ENCODE measurements at places on chromosomes 2 and 18. TPM values are rescaled to one million over a fixed set of nuclear protein-coding genes. Genes with fewer than 3 reads are reported as not detected.

DNA sequence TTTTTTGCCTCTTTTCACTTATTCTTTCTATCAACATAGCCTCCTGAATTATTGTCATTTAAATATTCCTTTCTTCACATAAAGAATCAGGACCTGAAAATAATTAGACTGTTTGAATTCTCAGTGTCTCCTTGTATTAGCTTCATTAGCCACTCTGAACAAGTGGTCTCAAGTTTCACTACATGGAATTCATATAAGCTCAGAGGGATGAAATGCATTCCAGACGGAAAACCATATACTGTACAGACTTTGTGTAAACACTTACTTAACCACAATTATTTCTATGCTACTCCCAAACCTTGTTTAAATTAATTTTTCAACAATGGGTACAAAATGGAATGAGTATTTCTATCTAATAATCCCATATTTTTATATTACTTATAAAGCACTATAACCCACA, 53.4 kb downstream of the CHN1 start:
- H3K27me3 ChIP-seq, result no peaks in the 10 kb centered on the region
- no peak overlapping the region for H3K4me3 ChIP-seq
- H3K4me1 ChIP-seq, result peaks cover 33% of the 10 kb centered on the region

GRCh38 chr2:23925702-23926289, 1.1 kb downstream of the ATAD2B start:
- H3K27me3 ChIP-seq, result no peaks in the 10 kb centered on the region
- H3K4me3 ChIP-seq, result peak overlapping the region; percentile 96
- no peak for DNase-seq
- peaks cover 21% of the 10 kb centered on the region for H3K4me1 ChIP-seq
- H3K36me3 ChIP-seq, result peaks cover 3% of the 10 kb centered on the region

DNA sequence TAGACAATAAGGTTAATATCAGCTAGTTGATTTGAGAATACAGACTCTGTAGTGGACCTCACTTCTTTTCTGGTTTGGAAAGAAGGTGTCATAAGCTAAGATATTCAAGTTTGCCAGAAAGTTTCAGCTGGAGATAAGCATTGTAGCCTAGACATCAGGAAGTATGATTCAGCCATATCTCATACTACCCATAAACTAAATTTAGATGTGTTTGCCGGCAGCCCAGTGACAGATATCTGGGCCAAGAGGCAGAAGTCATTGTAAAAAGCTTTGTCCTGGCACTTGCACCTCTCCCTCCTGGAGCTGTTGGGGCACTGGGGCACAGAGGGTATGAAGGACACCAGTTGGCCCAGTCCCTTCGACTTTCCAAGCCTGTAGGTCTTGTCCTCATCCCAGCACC, 128.0 kb downstream of the EPHA4 start:
- no peak overlapping the region for H3K27ac ChIP-seq
- DNase-seq, result no peak
- no peak overlapping the region for H3K4me3 ChIP-seq
- no peaks in the 10 kb centered on the region for H3K27me3 ChIP-seq
- peaks cover 10% of the 10 kb centered on the region for H3K4me1 ChIP-seq

- H3K4me1 ChIP-seq, result peaks cover 48% of the 10 kb centered on the region
- no peak for DNase-seq
- H3K4me3 ChIP-seq, result no peak overlapping the region
- H3K27me3 ChIP-seq, result no peaks in the 10 kb centered on the region
These were observed 2.3 kb downstream of the MBOAT2 start for GRCh38 chr2:9001229-9001628.

- H3K27me3 ChIP-seq, result no peaks in the 10 kb centered on the region
- no peak overlapping the region for H3K27ac ChIP-seq
- peaks cover 12% of the 10 kb centered on the region for H3K4me1 ChIP-seq
- no peak for DNase-seq
These were observed 32.5 kb downstream of the GREB1 start for GRCh38 chr2:11566383-11566782.

GRCh38 chr2:186570604-186571003, 19.3 kb upstream of the ITGAV start:
- DNase-seq, result no peak
- no peaks in the 10 kb centered on the region for H3K36me3 ChIP-seq
- no peaks in the 10 kb centered on the region for H3K27me3 ChIP-seq
- peak overlapping the region; percentile 77 for H3K27ac ChIP-seq
- peaks cover 15% of the 10 kb centered on the region for H3K4me1 ChIP-seq

GRCh38 chr2:69642709-69643601, 584 bp downstream of the AAK1 start:
- peaks cover 51% of the 10 kb centered on the region for H3K4me1 ChIP-seq
- H3K4me3 ChIP-seq, result peak overlapping the region; percentile 91
- peaks cover 3% of the 10 kb centered on the region for H3K36me3 ChIP-seq
- peak overlapping the region; percentile 91 for H3K27ac ChIP-seq
- peaks cover 12% of the 10 kb centered on the region for H3K27me3 ChIP-seq
- DNase-seq, result peak; percentile 69

DNA sequence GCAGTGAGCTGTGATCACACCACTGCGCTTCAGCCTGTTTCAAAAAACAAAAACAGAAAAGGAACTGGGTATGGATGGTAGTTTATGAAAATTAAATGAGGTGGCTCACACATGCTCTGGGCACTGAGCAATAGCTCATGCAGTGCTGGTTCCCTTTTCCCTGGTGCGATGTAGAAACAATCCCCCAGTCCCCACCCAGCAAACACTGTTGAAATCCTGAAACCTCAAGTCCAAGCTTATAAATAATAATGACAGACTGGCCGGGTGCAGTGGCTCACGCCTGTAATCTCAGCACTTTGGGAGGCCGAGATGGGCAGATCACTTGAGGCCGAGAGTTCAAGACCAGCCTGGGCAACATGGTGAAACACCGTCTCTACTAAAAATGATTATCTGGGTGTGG, 55.4 kb upstream of the SMAD2 start:
- H3K27ac ChIP-seq, result no peak overlapping the region
- peaks cover 29% of the 10 kb centered on the region for H3K4me1 ChIP-seq
- 0 out of 2 replicates have a peak, but pooled peaks cover 4% of the 10 kb centered on the region for H3K27me3 ChIP-seq
- no peak overlapping the region for H3K4me3 ChIP-seq

GRCh38 chr2:239903803-239904202, 121.3 kb downstream of the NDUFA10 start:
- peaks cover 4% of the 10 kb centered on the region for H3K27me3 ChIP-seq
- peaks cover 25% of the 10 kb centered on the region for H3K4me1 ChIP-seq
- peaks cover 8% of the 10 kb centered on the region for H3K36me3 ChIP-seq
- H3K4me3 ChIP-seq, result no peak overlapping the region
- no peak overlapping the region for H3K27ac ChIP-seq

DNA sequence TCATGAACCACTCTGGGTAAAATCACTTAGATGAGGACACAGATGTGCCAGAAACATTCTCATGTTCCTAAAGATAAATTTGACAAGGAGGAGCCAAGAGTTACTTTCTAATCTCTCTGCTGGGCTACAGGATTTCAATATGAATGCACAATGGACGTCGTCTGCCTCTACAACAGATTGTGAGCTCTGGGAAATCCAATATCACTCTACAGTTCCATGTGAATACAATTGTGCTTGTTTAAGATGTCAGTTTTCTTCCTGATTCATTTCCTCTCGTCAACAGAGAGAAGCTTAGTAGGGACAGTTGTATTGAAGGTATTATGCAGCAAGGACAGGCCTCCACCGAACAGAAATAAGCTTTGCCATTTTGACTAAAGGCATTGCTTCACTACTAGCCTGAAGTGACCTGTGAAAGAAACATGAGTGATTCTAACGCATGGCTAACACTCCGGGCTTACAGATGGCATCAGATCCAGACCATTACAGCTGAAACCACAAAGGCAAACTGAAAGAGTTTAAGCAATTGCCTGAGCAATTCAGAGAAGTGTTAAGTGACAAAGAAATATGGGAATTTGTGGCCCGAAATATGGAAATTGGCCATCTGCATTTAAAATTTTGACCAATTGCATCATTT, 1591.5 kb downstream of the LRP1B start:
- no peaks in the 10 kb centered on the region for H3K27me3 ChIP-seq
- no peaks in the 10 kb centered on the region for H3K4me1 ChIP-seq
- H3K4me3 ChIP-seq, result no peak overlapping the region
- no peaks in the 10 kb centered on the region for H3K36me3 ChIP-seq

DNA sequence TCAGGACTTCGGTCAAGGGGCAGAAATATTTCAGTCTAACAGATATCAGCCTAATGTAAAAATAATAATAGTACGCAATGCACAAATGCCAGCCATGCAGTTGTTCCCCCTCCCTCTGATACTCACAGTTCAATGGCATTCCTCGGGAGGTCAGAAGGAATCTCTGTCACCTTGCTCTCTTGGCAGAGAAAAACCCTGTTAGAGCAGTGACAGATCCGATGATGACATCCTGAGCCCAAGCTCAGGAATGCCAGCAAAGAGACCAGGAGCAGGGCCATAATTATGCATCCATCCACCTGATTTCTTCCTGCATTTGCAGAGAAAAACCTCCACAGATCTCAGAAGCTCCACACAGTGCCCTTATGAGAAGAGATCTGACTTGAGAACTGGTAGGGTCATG, at the start of gene FSHR:
TSS of gene FSHR (minus strand) at position 376 of the 400 bp plus-strand sequence. CDS start at position 278, 98 bp downstream.
- DNase-seq, result no peak
- no peaks in the 10 kb centered on the region for H3K27me3 ChIP-seq
- H3K4me3 ChIP-seq, result no peak within 1 kb of the TSS
- peak within 1 kb of the TSS; percentile 36 for H3K27ac ChIP-seq

DNA sequence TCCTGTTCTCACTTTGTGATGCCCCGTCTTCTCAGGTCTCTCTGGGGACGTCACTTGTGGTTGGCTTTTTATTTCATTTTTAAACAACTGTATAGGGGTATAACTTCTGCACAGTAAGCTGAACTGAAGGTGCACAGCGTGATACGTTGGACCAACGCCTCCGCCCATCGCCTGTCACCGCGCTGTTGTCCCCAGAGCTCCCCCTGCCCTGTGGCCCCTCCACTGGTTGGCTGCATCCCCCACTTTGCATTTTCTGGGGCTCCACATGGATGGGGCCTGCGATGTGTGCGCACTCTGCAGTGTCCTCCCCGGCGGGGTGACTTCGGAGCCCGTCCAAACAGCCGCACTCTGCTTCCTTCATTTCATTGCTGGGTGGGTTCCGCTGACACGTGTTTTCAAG, 14.3 kb downstream of the GPR35 start:
- no peak overlapping the region for H3K27ac ChIP-seq
- no peak for DNase-seq
- H3K27me3 ChIP-seq, result peaks cover 3% of the 10 kb centered on the region
- no peak overlapping the region for H3K4me3 ChIP-seq

DNA sequence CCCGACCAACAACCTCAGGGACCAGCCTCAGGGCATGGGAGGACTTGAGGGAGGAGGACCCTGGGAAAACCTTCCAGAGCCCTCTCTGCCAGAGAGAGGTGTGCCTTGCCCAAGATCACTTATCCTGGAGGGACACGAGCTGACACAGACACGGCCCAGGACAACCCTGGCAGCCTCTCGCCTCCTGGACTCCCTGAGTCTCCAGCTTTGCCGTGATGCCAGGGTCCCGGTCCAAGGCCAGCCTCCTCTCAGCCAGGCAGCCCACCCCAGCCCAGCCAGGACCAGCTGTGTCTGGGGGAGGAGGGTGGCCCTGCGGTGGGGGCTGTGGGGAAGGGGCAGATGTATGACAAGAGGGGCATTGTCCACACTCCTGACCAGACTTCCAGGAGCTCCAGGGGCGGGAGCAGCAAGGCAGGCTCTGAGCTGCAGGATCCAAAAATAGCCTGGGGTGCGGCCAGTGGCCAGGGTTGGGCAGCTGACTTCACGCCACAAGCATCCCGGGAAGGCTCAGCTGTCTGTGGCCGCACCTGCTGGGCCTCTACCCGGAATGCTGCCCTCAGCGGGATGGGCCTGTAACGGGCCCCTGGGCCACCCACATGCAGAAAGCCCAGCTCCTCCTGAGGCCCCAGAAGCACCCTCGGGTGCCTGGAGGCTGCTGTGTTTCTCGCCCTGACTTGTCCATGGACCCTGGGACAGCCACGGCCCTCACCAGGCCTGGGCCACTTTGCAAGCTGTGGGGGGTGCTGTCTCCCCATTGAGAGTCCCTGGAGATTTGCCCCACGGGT, 65.5 kb upstream of the GPC1 start:
- no peaks in the 10 kb centered on the region for H3K27me3 ChIP-seq
- no peak overlapping the region for H3K4me3 ChIP-seq
- H3K27ac ChIP-seq, result no peak overlapping the region
- no peaks in the 10 kb centered on the region for H3K36me3 ChIP-seq

GRCh38 chr2:105328281-105329196, 996 bp downstream of the TGFBRAP1 start:
- no peak for DNase-seq
- peak overlapping the region; percentile 85 for H3K4me3 ChIP-seq
- no peaks in the 10 kb centered on the region for H3K27me3 ChIP-seq
- H3K4me1 ChIP-seq, result peaks cover 30% of the 10 kb centered on the region

GRCh38 chr2:28137221-28137620, 246.7 kb downstream of the BABAM2 start:
- no peak for DNase-seq
- no peaks in the 10 kb centered on the region for H3K4me1 ChIP-seq
- no peak overlapping the region for H3K4me3 ChIP-seq
- H3K27ac ChIP-seq, result no peak overlapping the region
- 0 out of 2 replicates have a peak, but pooled peaks cover 2% of the 10 kb centered on the region for H3K36me3 ChIP-seq
- no peaks in the 10 kb centered on the region for H3K27me3 ChIP-seq

GRCh38 chr2:64990876-64991275, 1.7 kb downstream of the SLC1A4 start:
- H3K36me3 ChIP-seq, result no peaks in the 10 kb centered on the region
- peaks cover 61% of the 10 kb centered on the region for H3K27me3 ChIP-seq
- no peak overlapping the region for H3K4me3 ChIP-seq

DNA sequence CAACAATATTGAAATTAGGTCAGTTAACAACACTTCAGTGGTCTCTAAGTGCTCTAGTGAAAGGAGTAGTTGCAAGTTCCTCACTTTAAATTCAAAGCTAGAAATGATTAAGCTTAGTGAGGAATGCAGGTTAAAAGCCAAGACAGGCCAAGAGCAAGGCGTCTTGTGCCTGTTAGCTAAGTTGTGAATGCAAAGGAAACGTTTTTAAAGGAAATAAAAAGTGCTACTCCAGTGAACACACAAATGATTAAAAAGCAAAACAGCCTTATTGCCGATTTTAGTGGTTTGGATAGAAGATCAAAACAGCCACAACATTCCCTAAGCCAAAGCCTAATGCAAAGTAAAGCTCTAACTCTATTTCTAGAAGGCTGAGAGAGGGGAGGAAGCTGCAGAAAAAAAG, 44.7 kb downstream of the ANTXR1 start:
- H3K4me3 ChIP-seq, result no peak overlapping the region
- peaks cover 15% of the 10 kb centered on the region for H3K36me3 ChIP-seq

GRCh38 chr2:133641497-133641896, 73.2 kb upstream of the NCKAP5 start:
- no peak overlapping the region for H3K4me3 ChIP-seq
- peak; percentile 14 for DNase-seq
- no peaks in the 10 kb centered on the region for H3K36me3 ChIP-seq

DNA sequence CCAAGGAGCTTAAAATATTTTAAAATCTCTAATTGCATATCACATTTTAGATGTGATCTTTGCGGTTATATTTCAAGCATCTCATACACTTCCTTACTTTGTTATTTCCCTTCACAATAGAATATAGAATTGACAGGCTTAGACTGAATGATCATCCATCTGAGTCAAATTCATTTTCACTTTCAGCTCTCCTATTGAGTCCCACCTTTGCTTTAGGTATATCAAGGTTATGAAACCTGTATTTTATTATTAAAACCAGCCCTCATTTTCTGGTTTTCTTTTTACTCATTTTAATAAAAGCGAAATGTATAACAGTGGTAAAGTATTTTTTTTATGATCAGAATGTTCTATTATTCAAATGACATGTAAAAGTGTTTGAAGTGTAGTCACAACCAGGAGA, 162.9 kb upstream of the KYNU start:
- no peak for DNase-seq
- no peak overlapping the region for H3K27ac ChIP-seq
- no peaks in the 10 kb centered on the region for H3K27me3 ChIP-seq
- H3K36me3 ChIP-seq, result no peaks in the 10 kb centered on the region
- no peak overlapping the region for H3K4me3 ChIP-seq

PLEK gene
- 0.37 TPM for total RNA-seq

FAM117B gene
- 23.2 TPM for total RNA-seq

TMEM178A gene
- total RNA-seq, result 13.6 TPM

ASPRV1 gene
- total RNA-seq, result 1.1 TPM

All from WTC11 (cell line).